AML-193 (cell line): ENCODE measurements at places on chromosomes 4 and X.

- peak; percentile 16 for DNase-seq
Measured at GRCh38 chrX:23844502-23845138, 61.6 kb downstream of the SAT1 start.

DNA sequence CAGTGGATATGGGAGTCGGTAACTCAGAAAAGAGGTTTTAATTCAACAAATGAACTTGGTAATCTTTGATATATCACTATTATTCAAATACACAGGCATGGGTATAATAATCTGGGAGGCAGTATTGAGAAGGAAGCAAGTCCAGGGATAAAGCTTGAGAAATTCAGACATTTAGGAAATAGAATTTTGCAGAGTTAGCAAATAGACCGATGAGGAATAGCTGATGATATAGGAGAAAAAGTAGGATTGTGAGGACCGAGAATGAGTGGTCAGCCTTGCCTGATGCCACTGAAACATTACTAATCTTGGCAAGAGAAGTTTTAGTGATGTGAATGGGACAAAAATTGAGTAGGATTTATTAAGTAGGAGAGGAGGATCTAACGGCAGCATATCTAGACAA is 71.9 kb downstream of the TLL1 start:
- DNase-seq, result no peak

- DNase-seq, result no peak
Measured at GRCh38 chrX:123736333-123736921, 3.6 kb upstream of the THOC2 start.

GRCh38 chr4:143186212-143186611 is 1.5 kb downstream of the USP38 start:
- DNase-seq, result no peak

GRCh38 chrX:14594521-14594920 is 65.2 kb downstream of the GLRA2 start:
- no peak for DNase-seq

GRCh38 chr4:102554482-102554881 is 53.3 kb downstream of the NFKB1 start:
- DNase-seq, result no peak

- no peak for DNase-seq
Measured at GRCh38 chr4:9921326-9921725, 100.0 kb downstream of the SLC2A9 start.

GRCh38 chr4:101104312-101105052 is 242.8 kb downstream of the PPP3CA start:
- DNase-seq, result no peak

- DNase-seq, result no peak
Measured at GRCh38 chr4:6107114-6107791, 89.0 kb upstream of the C4orf50 start.

DNA sequence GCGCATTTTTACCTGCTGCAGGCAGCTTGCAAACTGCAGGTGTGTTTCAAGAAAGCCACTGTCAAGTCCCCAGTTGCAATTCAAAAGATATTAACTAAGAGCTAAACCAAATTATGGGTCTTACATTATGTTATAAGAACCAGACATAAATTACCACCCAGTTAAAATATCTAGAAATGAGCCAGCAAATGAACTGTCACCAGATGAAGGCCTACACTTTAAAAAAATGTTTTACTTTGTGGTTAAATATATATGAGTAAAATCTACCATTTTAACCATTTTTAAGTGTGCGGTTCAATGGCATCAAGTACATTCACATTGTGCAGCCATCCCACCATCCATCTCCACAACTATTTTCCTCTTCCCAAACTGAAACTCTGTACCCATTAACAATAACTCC is 32.0 kb upstream of the TMEM131L start:
- no peak for DNase-seq

DNA sequence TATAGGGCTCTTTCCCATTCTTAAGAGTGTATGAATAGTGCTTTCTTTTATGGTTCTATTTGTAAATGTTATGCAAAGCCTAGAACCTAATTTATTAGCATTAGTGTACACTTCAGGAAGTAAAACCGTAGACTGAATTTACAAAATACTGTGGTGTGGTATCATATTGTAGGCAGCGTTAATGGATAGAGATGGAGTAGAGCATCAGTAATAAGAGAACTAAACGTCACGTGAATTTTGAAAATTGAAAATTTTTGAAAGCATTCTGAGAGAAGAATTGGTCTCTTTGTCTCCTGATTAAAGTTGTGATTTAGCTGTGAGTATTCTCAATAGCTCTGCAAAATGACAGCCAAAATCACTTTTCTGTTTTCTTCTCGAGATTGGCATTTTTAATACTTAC is 2.9 kb downstream of the STIM2 start:
- peak; percentile 16 for DNase-seq

- no peak for DNase-seq
Measured at GRCh38 chr4:100075486-100076270, 114.6 kb downstream of the DDIT4L start.
